ENCODE measurements at places on chromosomes 13 and 19. TPM values are rescaled to one million over a fixed set of nuclear protein-coding genes. Genes with fewer than 3 reads are reported as not detected.

Gene SEMA6B
- 0.55 TPM for total RNA-seq

Gene SLC6A16
- total RNA-seq = 1.1 TPM

Gene NXNL1
- not detected for total RNA-seq

Gene DLL3
- 1.4 TPM for total RNA-seq

DNA sequence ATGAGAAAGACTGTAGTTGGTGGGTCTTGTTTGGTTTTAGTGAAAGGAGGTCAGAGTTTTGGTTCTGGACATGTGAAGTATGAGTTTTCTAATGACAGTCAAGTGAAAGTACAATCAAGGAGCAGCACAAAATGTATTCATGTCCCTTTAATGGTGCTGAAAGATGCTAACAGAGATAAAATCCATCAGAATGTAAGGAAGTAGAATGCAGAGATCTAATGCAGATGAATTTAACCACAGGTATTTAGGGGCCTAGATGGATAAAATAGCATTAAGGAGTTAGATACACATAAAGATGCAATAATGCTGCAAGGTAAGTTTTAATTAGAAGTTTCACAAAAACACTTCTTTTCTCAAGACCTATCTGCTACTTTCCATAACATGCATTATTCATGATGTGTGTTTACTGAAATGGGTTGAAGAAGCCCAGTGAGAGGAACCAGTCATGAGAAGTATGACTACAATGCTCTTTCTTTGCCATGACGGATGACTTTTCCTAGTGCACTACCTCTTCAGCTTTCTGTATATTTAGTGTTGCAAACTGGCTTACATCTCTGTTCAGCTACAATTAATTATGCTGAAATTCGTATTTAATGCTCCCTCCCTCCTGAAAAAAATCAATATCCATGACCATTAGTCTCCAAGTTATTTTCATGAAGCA lies 222.9 kb upstream of the HTR2A start:
- no peak for DNase-seq

DNA sequence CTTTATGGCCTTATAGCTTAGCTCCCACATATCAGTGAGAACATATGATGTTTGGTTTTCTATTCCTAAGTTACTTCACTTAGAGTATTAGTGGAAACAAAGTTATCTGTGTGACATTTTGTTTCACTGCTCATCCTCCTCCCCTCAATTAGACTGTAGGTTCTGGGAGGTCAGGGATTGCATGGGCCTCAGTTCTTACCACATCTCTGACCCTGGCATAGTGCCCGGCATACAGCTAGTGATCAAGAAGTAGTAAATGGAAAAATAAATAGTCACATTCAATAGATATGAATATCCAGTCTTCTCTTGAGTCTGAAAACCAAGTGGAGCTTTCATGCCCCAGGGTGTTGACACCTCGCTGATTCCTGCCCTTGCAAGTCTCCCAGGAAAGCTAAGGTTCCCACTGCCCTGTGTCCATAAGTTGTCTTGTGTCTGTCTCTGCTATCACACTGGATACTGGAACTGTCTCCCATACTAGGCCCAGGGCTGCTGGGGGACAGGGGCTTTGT lies 249.5 kb upstream of the TSHZ3 start:
- DNase-seq = no peak

DNA sequence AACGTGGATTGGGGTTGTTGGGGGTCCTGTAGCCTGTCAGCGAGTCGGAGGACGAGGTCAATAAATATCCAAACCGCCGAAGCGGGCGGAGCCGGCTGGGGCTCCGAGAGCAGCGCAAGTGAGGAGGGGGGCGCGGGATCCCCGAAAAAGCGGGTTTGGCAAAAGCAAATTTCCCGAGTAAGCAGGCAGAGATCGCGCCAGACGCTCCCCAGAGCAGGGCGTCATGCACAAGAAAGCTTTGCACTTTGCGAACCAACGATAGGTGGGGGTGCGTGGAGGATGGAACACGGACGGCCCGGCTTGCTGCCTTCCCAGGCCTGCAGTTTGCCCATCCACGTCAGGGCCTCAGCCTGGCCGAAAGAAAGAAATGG lies 754 bp upstream of the SIX5 start:
- DNase-seq = peak; percentile 83

DNA sequence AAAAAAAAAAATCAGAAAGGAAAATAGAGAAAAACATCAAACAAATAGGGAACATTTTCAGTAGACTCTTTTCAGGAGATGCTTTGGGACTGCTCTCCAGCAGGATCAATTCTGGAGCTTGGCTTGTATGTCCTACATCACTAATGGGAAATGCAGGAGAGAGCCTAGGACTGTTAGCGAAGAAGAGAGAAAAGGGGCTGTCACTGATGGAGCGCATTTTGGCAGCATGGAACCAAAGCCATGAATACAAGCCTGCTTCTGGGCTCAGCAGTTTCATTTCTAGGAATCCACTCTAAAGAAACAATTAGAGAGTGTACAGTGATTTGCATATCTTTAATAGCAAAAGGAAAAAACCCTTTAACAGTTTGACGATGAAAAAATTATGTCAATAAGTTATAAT lies 203.9 kb downstream of the NUFIP1 start:
- DNase-seq = no peak

DNA sequence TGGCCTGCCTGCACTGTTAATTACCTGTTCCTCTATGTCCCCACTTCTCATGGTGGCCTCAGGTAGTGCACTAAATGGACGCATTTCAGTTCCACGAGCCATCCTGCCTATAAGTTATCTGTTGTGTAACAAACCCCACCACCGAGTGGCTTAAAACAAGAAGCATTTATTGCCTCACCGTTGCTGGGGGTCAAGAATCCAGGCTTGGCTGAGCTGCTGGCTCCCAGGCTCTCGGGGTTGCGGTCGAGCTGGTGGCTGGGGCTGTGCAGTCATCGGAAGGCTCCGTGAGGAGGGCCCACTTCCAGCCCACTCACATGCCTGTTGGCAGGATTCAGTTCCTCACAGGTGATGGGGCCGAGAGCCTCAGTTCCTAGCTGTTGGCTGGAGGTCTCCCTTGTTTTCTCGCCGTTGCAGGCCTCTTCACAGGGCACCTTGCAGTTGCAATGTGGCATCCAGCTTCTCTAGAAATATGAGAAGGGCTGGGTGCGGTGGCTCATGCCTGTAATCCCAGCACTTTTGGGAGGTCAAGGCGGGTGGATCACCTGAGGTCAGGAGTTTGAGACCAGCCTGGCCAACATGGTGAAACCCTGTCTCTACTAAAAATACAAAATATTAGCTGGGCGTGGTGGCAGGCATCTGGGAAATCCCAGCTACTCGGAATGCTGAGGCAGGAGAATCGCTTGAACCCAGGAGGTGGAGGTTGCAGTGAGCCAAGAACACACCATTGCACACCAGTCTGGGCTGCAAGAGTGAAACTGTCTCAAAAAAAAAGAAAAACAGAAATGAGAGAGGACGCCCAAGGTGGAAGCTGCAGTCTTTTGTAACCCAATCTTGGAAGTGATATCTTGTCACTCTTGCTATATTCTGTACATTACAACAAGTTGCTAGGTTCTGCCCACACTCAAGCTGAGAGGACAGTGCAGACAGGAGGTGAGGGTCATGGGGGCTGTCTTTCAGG lies 6.5 kb upstream of the PTOV1 start:
- no peak for DNase-seq

GRCh38 chr13:112473818-112474217 lies 97.7 kb downstream of the SPACA7 start:
- DNase-seq = no peak

GRCh38 chr13:77810430-77810829 lies 108.2 kb downstream of the EDNRB start:
- no peak for DNase-seq

DNA sequence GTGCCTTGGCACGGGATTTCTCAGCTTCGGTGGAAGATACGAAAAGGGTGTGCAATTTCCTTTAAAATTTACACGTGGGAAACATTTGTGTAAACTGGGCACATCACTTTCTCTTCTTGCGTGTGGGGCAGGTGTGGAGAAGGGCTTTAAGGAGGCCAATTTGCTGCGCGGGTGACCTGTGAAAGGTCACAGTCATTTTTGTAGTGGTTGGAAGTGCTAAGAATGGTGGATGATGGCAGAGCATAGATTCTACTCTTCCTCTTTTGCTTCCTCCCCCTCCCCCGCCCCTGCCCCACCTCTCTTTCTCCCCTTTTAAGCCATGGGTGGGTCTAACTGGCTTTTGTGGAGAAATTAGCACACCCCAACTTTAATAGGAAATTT lies 7.2 kb downstream of the SLITRK5 start:
- DNase-seq = no peak

GRCh38 chr19:44371815-44372480 lies 15.5 kb upstream of the ZNF112 start:
- DNase-seq = no peak

- DNase-seq = no peak
Measured at GRCh38 chr19:21485926-21486325, 19.5 kb upstream of the ZNF429 start.

GRCh38 chr13:108350579-108350978 lies 81.1 kb downstream of the TNFSF13B start:
- DNase-seq = no peak

GRCh38 chr13:26469602-26470001 lies 87.9 kb upstream of the WASF3 start:
- DNase-seq = no peak

GRCh38 chr19:44498988-44499387 lies 1.3 kb downstream of the ZNF180 start:
- DNase-seq = no peak

DNA sequence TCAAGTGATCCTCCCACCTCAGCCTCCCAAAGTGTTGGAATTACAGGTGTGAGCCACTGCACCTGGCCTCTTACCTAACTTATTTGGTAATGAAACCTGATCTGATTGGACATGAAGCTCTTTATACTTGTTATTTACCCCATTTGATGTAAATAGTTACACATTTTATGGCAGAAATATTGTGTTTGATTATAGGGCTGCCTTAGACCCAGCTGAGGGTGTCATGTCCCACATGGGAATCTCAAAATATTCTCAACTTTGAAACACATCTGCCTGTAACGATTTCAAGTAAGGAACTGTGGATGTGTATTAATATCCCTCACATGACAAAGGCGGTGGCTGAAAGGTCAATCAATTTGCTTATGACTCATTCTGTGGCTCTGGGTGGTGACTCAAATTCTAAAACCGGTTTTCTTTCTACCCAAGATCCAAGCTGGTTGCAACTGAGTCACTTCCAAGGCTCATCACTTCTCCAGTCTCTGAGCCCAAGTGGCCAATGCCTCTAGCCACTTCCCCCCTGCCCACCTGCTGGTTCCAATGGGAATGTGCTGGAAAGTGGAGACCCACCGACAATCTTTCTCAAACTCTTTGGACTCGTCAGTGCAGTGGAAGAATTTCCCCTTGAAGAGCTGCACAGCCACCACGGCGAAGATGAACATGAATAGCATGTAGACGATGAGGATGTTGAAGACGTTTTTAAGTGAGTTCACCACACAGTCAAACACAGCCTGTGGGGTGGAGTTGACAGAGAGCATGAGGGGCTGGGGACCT lies 110.9 kb downstream of the IER2 start:
- DNase-seq = no peak

Measured in CD8-positive, alpha-beta memory T cell (primary cell).